ENCODE measurements at places on chromosomes 5 and 9.

- no peak for DNase-seq
Observed at GRCh38 chr9:26193237-26193636, 515.0 kb upstream of the TUSC1 start.

GRCh38 chr9:73565833-73566465, 414.3 kb downstream of the ANXA1 start:
- peak; percentile 44 for DNase-seq

GRCh38 chr5:176944268-176944667, 45.1 kb upstream of the HK3 start:
- no peak for DNase-seq

- DNase-seq: no peak
Observed at GRCh38 chr5:110736753-110737152, 2.1 kb upstream of the SLC25A46 start.

DNA sequence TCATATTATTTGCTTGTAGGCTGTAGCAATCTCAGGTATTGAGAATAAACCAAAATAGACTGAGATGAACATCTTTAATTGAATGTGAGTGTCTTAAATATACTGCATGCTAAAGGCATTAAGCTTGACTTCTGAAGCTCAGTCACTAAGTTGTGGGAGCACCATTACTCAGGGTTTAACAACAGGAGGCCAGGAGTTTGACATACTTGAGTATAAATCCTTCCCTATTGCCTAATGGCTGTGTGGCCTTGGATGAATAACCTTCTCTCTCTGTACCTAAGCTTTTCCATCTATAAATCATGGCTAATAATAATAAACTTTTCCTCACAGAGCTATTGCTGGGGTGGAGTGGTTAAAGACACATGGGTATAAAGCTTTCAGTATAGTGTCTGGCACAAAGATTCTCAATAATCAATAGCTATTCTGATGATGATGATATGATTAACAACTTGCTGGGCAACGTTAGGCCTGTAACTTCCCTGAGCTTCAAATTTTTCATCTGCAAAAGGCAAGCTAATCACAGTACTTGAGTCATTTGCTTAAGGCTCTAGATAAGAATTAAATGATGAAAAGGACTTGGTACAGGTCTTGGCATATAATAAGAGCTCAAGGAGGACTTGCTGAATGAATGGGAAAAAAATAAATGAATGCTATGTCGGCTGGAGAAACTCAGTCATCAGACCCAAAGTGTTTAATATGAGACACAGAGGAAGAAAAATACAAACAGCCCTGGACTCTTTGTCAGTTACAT, 174.0 kb upstream of the IL12B start:
- peak; percentile 33 for DNase-seq

- no peak for DNase-seq
Observed at GRCh38 chr5:142179776-142180387, 71.3 kb downstream of the NDFIP1 start.

DNA sequence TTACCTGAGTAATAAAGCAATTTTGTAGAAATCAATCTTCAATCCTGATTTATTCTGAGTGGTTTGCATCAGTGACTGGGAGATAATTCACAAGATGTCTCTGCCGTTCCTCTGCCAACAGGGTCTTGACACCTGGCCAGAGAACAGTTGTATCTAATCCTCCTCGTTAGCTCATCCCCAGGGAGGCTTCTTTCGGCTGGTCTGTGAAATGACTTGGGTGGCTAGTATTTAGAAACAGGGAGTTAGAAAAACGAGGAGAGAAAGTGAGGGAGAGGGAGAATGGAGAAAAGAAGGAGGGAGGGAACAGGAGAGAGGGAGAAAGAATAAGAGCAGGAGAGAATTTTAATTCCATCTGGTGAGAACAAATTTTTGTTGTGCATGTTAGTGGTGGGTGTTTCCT, 600.2 kb upstream of the TLE4 start:
- no peak for DNase-seq

DNA sequence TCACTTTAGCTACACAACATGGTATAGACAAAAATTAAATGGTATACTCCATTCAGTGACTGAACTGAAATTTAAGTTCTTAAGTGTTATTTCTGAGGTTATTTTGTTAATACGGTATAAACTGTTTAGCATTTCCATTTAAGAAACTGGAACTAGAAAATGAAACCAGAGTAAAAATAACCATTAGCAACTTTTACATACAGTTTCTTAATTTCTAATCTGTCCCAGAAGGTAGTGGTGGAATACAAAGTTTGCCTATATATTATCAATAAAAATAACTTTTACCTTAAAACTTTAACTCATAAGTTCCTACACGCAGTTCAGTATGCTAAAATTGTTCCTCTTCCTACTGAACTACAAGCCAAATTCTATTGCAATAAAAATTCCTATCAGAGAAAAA, 10.3 kb downstream of the GOLPH3 start:
- no peak for DNase-seq

- peak; percentile 92 for DNase-seq
Observed at GRCh38 chr9:128091144-128091543, 23.1 kb downstream of the SLC25A25 start.

DNA sequence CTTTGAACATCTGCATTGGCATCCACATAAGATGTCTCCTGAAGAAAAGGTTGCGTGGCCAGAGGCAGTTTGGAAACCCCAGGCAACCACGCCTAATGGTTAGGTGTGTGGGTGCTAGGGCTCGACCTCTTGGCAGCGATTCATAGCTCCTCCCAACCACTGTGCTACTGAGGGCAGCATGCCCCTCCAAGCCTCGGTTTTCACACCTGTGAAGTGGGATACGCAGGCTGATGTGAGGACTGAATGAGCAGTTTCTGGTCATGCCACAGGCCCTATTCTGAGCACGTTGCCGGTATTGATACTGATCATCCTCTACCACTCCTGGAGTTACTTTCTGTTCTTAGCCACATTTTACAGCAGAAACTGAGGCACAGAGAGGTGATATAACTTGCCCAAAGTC, 19.1 kb downstream of the NDST1 start:
- DNase-seq: no peak

DNA sequence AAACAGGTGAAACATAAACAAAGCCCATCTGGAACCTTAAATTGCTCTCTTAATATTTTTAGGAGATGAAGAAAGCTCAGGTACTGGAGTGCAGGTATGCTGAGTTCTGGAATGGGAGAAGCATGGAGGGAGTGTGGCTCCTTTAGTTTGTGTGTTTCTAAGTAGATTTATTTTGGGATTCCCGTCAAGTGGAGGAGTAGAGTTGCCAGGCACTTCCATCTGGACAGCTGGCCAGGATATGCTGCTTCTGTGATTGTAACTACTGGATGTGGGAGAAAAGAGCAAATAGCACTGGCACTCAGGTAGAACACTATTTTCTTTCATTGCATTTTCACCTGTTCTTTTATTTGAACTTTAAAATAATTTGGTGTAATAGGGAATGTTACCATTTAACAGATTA, 182.3 kb upstream of the MAST4 start:
- DNase-seq: no peak

GRCh38 chr5:82544004-82544403, 265.9 kb upstream of the RPS23 start:
- DNase-seq: no peak

GRCh38 chr5:112735702-112736101, 2.0 kb upstream of the APC start:
- DNase-seq: peak; percentile 50

DNA sequence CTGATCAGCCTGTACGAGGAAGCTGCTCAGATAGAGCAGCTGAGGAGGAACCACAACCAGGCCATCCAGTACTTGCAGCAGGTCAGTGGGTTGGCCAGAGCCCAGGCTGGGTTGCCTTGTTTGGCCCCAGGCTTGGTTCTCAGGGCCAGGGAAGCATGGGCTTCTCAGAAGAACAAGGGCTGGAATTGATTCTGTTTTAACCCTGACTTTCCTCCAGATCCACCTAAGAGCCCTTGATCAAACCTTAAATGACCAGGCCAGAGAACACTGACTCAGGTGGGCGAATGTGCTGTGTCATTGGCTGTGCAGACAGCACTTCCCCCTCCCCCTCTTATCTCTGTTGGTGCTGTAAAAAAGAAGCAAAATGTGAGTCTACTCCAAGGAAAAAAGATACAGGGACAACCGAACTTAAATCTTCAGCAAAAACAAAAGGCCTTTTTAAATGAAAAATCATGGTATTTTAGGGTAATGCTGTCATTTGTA, 28.1 kb downstream of the TTC23L start:
- DNase-seq: no peak

GRCh38 chr5:56123531-56124243, 109.4 kb downstream of the ANKRD55 start:
- DNase-seq: peak; percentile 99

DNA sequence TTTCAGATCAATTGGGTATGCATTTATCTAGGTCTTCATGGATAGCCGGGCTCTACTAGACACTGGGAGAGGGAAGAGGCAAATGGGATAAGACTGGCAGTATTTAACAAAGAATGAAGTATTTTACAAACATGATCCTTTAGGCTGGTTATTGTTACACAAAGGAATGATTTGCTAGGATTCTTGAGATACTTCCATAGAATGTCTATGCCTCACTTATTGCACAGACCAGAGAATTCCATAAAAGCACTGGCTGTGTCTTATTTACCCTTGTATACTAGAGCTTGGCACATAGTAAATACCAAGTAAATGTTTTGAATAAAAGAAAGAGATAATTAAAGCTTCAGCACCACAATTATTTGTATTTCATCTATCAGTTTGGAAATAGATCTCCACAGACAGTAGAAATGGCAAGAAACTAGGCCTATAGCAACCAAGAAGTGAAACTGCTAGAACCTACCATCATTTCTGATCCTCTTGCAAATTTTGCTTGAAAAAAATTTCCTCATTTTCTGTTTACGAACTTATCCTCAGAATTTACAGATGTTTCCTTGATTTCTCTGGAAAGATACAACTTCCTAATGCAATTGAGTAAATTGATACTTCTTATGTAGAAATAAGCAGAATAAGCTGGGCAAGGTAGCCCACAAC, 3.8 kb downstream of the PDCD1LG2 start:
- DNase-seq: no peak

DNA sequence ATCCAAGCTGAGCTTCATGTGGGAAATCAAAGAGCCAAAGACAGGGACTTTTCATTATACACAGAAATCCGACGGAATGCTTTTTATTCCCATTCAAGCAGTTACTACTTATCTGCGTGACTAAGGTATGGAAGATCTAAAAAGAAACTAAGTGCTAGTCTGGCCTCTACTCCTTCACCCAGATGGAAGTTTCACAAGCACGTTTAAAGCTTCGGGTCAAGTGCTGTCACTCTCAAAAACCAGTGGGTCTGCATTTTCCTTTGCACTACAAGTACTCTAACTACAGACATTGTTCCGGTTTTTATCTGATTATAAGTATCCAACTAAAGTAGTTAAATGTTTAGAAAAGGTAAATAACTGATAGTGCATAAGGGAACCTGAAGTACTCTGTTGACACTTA, 13.7 kb upstream of the MTAP start:
- DNase-seq: no peak

Measured in fibroblast of pulmonary artery (primary cell).